ENCODE measurements at places on chromosomes 6 and 20.

DNA sequence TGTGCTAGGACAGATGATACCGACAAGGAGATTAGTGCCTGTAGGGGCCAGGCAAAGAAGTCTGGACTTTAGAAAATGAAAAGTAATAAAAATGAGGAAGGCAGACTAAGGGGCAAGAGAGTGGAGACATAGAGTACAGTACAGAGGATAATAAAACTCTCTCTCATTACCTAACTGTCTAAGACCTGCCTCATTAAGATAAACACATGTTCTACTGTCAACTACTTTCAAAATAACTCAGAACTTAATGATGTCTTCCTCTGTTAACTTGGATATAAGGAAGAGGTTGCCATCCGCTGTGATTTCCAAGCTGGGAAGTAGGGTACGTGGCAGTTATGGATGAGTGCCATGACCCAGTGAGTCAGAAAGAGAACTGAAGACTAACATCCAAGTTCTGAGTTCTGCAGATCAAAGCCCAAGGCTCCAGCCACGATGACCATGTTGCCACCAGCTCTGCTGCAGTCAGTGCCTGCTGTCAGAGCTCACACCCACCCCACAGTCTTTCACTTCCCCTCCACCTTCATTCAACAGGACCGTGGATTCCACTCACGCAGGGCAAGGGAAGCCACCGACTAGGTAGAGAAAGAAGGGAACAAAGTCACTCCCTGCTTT is 81.8 kb downstream of the KIF16B start:
- DNase-seq = no peak

DNA sequence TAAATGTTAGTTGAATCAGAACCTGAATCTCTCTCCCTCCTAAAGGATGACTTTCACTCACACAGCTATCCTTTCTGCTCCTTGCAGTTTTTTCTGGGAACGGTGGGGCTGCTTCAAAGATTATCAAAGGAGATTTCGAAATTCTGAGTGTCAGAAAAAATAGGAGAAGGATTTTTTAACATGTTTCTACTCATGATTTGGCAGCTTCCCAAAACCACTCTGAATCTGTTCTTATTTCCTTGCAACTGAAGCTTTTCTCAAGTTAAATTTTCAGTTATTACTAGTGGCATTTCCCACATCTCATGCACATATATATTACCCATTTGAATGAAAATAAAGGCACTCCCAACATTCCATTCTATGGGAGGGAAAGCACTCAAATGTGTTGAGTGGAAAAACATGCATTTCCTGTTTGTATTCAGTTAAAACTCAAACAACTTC is 123.6 kb downstream of the LCA5 start:
- DNase-seq = no peak

DNA sequence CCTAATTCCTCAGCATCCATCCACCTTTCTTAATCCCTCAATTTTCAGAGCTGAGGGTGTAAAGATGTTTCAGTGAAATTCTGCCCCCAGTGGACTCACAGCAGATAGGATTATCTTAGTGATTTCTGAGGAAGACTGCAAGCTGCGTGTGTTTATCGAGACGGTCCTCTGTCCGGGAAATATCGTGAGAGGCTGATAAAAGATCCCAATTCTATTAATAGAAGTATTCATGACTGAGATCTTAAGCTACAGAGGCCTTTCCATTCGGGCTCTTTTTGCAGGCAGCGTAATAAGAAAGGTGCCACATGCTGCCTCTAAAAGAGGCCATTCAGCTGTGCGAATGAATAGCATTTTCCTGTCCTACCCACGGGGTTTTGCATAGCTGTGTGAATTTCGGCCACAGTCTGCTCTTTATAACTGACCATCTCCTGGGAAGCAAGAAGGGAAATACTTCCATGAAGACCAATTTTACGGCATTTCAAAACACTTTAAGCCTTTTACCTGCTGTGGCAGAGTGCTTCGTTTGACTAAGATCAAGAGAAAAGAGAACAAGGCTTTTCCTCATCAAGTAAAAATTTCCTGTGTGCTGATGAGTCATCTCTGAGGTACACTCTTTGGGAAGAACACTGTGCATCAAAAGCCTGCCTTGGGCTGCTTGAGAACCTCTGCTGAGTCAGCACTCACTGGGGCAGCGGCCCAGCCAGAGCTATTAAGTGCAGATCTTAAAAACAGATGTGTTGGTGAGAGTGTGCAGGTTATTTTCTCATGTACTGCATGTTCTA is 208.8 kb downstream of the ARHGAP18 start:
- DNase-seq = no peak

- no peak for DNase-seq
Measured at GRCh38 chr6:56963043-56963442, 8.1 kb downstream of the BEND6 start.

DNA sequence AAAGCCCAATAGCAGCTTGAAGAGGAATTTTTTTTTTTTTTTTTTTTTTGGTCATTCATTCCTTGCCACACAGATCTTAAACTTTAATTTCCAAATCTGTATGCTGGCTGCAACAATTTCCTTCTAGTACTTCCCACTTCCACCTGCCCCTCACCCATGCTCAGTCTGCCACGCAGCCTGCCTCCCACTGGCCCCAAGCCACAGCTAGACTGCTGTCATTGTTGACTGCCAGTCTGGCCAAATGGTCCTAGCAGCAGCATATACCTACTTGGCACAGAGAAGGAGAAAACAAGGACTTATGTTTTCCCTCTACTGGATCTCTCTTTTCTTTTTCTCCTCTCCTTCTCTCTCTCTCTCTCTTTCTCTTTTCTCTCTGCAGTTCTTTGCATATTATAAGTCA is 118.3 kb upstream of the HEY2 start:
- no peak for DNase-seq
